ENCODE measurements at places on chromosomes 5 and 9. TPM values are rescaled to one million over a fixed set of nuclear protein-coding genes. Genes with fewer than 3 reads are reported as not detected.

GRCh38 chr9:126410229-126410628 lies 83.6 kb downstream of the MVB12B start:
- no peak for DNase-seq

The FOXD4L6 gene
- not detected for total RNA-seq

DNA sequence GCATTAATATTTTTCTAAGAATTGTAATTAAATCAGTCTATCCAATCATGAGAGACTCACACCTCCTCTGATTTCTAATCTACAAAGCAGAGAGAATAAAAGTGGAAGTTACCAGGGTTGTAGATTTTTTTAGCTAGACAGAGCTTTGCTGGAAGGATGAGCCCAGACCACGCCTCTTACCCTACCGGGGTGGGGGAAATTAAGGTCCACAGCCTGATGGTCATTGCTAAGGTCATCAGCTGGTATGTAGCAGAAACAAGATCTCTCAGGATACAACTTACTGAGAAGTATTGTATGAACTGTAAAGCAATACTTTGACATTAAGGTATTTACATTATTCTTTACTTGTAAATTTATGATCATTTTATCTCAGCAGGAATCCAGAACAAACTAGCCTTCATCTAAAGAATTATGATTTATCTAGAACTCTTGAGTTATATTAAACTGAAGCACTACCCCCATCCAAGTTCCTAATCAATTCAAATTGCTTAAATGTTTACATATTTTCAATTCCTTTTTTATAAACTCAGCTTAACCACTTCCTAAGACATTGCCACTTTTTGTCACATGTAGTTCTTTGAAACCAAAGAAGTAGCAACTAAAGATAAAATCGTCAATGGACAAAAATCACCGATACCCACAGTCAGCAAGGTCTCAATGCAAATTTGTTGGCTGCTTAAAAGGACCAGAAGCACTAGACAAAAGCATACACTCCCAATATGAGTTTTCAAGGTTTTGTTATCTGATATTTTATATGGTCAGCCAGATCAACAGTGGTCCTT lies 225.8 kb upstream of the DAPK1 start:
- DNase-seq: no peak

The PIP5K1B gene
- 60.6 TPM for total RNA-seq

DNA sequence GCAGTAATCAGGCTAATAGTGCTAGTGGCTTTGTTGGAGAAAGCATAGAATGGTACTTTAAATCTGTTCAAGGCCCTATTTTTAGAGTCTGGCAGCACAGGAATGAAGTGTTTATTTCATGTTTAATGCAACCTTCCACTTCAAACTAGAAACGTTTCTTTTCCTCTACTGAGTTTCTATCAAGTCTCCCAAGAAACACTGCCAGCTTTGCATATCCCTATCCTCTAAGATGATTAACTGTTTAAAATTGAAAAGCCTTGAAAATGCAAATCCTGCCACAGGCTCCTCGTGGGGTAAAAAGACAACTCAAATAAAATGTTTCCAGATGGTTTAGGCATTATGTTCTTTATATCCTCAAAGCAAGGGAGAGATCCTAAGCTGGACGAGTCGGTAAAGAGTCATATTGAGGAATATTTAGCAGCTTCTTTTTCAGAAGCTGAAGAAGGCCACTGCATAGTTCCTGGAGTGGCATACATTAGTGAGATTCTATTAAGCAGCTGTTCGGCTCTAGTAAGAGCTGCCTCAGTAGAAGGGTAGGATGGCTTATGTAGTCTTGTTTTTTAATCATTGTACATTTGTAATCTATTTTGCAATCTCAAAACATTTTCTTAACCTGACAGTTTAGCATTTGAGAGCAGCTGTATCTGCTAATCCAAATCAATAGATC lies 251.2 kb downstream of the CHSY3 start:
- DNase-seq: no peak

The HEMGN gene
- 0.11 TPM for total RNA-seq

The FASTKD3 gene
- 7.9 TPM for total RNA-seq

GRCh38 chr5:146428658-146429057 lies 18.5 kb upstream of the TCERG1 start:
- DNase-seq: no peak

GRCh38 chr5:138369261-138369660 lies 16.8 kb downstream of the KDM3B start:
- DNase-seq: no peak

DNA sequence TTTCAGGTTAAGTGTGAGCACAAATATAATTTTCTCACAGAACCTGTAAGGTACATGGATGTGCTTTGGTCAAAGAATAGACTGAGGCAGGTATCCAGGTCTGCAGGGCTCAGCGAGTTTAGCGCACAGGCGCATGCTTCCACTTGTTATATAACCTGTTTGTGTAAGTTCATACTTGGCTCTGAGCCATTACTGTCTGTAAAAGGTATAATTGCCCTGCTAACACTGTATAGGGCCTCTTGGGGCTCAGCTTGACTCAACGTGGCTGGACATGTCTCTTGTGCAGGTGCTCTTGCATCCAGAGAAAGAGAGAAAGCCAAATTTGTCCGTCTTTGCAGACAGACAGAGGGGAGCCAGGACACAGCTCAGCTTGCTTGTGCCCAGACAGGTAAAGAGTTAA lies 759.6 kb downstream of the MTRR start:
- no peak for DNase-seq

- no peak for DNase-seq
These were observed 16.2 kb upstream of the TPM2 start for GRCh38 chr9:35705836-35706430.

GRCh38 chr5:155872629-155873220 lies 454.2 kb upstream of the SGCD start:
- DNase-seq: no peak

- DNase-seq: no peak
These were observed 4.1 kb downstream of the NRARP start for GRCh38 chr9:137297966-137298365.

DNA sequence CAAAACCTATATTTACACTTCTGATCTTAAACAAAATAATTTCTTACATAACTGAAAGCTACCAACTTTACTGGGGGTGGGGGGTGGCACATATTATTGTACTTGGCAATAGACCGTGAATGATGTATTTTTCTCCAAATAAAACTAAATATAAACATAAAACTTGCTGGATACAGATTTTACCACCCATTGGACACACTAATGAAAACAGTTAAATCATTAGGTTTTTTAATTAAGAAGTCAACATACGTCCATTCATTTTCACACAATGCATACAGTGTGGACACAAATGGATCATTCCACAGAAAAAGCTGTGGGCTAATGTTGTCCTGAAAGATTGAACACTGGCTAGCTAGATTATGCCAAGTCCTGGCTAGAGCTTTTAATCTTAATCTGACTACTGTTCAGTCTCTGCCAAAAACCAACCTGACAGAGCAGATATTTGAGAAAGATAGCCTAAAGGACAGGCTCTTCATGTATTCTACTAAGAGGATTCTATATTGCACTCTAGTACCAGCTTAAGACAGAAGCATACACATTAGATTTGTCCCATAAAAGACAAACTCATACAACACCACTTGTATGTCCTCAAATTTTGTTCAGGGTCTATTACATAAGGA lies 118.1 kb downstream of the SIL1 start:
- no peak for DNase-seq

GRCh38 chr5:149791881-149792280 lies 61.8 kb downstream of the PPARGC1B start:
- DNase-seq: no peak

GRCh38 chr5:19555876-19556275 lies 432.1 kb downstream of the CDH18 start:
- DNase-seq: no peak

- no peak for DNase-seq
These were observed 3.1 kb upstream of the EEIG1 start for GRCh38 chr9:127983847-127984289.

- DNase-seq: no peak
These were observed 17.7 kb downstream of the EFNA5 start for GRCh38 chr5:107652839-107653607.

DNA sequence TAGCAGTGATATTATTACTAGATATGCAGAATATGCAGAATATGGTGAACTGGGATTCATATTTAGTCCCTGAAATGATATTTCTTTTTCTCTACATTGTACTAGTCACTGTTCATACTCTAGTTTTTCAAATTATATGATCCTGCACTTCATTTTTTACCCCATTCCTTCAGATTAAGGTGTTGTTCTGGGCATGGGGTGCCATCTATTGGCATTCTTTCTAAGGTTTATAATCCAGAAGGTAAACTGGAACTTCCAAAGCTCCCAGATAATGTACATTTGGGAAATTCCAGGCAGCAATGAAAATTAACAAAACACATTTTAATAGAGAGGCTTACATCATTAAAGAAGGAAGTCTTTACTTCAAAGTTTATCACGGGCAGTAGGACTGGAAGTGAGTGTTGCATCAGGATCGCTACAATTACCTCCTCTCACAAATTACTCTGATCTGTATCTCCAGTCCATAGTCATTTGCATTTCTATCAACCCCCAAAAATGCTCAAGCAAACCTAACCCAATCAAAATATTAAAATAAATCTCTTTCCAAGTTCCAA lies 12.5 kb downstream of the RFX3 start:
- DNase-seq: no peak

GRCh38 chr5:39073767-39074016 lies 507 bp downstream of the RICTOR start:
- no peak for DNase-seq

DNA sequence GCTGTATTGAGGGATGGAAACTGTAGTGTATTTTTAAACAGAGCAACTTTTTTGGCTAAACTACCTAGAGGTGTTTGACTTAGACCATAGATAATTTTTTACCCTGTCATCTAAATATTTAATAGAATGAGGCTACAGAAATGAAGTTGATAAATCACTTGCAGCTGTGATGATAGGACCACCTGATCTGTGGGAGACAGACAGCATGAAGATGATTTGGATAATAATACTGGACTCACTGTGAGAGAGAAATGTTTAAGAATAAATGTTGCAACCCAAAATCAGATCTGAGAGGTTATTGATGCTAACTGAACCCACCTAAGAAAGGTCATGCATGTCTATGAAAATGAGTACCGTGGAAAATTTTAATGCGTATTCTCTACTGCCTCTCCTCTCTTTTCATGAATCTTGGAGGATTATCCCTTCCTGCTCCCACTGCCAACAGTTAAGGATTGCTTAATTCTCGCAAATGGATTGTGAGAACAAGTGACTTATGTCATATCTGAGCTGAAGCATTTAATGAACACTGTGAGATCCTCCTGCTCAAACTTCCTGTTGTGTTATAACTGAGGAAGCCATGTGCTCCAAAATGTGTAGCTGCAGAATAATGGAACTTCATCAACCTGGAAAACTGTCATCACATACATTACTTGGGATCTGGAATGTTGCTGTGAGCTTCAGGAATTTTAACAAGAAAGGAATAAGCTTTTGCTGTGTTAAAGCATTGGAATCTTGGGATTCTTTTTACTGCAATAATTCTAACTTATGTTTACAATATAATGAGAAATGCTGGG lies 617.9 kb upstream of the CDH18 start:
- no peak for DNase-seq

The CER1 gene
- not detected for total RNA-seq

The CCDC171 gene
- 1.6 TPM for total RNA-seq

DNA sequence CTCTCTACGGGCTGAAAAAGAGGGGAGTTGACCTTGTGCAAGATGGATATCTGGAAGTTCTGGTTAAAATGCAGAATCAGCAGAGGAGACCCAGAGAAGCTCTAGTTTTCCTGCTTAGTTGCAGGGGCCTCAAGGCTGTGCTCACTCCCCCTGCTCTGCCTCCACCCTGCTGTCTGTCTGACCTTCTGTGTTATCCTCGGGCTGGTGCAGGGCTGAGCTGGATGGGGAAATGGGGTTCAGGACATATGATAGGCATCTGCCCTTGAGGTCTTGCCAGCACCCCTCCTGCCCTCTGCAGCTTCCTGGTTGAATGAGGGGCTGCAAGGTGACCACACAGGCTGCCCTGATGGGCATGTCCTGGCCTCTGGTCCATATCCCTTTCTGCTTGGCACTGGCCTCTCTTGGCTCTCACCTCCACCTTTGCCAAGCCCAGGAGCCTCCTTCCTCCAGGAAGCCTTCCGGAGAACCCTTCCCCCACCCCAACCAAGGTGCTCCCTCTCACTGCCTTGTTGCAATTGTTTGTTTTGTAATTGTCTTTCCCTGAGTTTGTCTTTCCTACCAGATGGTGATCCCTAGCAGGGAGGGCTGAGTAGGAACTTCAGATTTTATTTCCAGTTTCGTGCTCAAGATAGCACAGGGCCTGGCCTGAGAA lies 1.3 kb downstream of the TMEM268 start:
- no peak for DNase-seq

DNA sequence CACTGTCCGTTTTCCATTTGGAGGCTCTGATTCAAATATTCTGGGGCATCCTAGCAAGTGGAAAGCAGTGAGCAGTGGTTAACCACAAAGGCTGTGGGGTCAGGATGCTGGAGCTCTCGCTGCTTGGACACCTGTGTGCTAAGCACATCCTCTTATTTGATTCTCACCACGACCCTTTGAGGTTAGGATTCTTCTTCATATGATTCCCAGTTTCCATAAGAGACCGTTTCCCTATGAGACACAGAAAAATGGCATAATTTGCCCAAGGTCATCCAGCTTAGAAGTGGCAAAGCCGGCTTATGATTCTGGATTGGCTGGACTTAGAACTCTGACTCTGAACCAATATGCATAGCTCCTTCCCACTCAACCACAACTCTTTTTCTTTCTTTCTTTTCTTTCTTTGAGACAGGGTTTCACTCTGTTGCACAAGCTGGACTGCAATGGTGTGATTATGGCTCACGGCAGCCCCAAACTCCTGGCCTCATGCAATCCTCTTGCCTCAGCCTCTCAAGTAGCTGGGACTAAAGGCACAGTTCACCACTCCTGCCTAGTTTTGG lies 207.7 kb downstream of the TTLL11 start:
- no peak for DNase-seq

DNA sequence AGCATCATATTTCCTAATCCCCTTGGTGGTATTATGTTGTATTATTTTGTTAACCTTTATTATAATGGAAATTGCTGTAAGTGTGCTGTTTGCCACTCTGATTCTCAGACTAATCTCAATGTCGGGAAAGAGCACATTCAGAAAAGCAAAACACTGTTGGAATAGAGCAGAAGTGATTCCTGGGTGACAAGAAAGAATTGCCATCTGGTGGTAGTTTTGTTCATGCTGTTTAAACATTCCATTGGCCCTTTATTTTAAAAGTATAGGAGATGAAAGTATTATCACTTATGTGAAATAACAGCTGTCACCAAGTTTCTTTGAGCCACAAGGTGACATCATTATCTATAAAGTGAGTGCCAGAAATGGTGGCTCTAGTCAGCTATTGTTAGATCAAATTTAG lies 301.3 kb upstream of the SGCD start:
- no peak for DNase-seq

DNA sequence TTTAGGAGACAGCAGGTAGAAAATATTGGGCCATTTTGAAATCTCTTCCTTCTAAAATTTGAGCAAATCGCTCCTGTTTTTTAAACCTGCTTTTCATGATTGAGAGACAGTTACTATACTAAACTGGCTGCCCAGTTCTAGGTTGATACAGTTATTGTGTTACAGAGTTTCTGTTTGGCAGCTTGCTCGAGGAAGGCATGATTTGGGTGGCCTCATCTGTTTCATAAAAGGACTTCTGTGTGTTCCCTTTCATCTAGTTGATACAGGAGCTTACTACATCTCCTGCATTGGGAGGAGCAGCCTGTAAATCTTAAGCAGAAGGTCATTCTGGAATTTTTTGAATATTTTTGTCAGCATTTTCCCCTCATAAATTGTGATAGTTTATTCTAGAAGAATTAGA lies 14.2 kb downstream of the HSPA4 start:
- no peak for DNase-seq

The MUSK gene
- 1.0 TPM for total RNA-seq

- no peak for DNase-seq
These were observed 24.9 kb upstream of the SLCO6A1 start for GRCh38 chr5:102523541-102524175.
